Omental fat pad (tissue), 4 donors: ENCODE measurements at places on chromosomes 12 and 14. TPM values are rescaled to one million over a fixed set of nuclear protein-coding genes. Genes with fewer than 3 reads are reported as not detected.

CDKN3 gene
- 7.6 TPM for total RNA-seq

ARHGEF40 gene
- total RNA-seq: 33.1 TPM

NOVA1 gene
- total RNA-seq: 30.8 TPM

OVCH1 gene
- total RNA-seq: 0.79 TPM

DNAH10 gene
- 0.48 TPM for total RNA-seq

MYH6 gene
- not detected for total RNA-seq

NOS1 gene
- total RNA-seq: 0.09 TPM

OASL gene
- total RNA-seq: 0.88 TPM

YLPM1 gene
- 28.9 TPM for total RNA-seq

RPL10L gene
- total RNA-seq: not detected

INHBC gene
- total RNA-seq: not detected

GPD1 gene
- 1,908 TPM for total RNA-seq

FAM90A1 gene
- not detected for total RNA-seq
